ENCODE measurements at places on chromosomes 16 and 17.

DNA sequence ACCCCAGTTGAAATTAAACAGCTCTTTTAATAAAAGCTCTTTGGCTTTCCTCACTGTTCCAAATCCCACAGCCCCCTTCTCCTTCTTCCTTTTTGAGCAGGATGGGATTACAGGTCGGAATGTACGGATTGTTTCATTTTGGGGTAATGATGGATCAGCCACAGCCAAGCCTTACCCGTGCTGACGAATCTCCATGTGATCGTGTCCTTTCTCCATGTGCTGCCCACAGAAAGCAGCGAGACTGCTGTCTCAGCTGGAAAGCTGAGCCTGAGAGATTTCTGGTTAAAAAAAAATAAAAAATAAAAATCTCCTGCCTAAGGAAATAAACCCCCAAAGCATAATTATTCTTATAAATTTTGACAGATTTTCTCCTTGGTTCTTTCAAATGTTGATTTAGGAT is 276.6 kb downstream of the CPPED1 start:
- no peak for DNase-seq

- no peak for DNase-seq
Observed at GRCh38 chr17:338442-339192, 14.0 kb downstream of the RPH3AL start.

DNA sequence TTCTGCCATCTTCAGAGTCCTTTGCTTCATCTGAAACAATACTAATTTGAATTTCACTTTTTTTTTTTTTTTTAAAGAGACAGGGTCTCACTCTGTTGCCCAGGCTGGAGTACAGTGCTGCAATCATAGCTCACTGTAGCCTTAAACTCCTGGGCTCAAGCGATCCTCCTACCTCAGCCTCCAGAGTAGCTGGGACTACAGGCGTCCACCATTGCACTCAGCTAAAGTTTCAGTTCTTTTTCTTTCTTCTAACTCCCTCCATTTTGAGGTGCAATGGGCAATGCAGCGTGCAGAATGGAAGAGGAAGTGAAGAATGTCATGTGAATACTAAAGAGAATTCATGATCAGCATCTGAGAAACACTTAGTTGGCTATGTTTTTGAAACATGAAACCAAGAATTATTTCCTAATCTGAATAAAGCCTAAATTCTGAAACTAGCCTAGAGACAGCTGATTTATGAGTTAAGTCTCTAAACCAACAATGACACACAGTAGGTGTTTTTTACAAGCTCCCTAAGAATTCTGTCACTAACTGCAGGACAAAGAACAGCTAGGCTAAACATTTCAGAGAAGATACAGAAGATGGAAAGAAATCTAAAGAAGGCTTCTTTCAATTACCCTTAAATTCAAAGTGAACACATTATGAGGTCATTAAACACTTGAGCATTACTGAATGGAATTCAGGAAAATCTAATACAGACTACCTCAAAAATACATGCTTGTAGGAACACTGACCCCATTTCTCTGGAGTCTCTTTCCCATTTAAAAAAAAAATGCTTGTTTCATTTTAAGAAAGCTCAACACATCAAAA is 21.0 kb downstream of the SNN start:
- DNase-seq, result no peak

GRCh38 chr17:4810696-4811290 is 3.8 kb downstream of the PLD2 start:
- no peak for DNase-seq

GRCh38 chr17:50558941-50559614 is 1.4 kb upstream of the CACNA1G start:
- DNase-seq, result no peak

GRCh38 chr17:49880291-49881053 is 32.6 kb upstream of the TAC4 start:
- peak; percentile 79 for DNase-seq

DNA sequence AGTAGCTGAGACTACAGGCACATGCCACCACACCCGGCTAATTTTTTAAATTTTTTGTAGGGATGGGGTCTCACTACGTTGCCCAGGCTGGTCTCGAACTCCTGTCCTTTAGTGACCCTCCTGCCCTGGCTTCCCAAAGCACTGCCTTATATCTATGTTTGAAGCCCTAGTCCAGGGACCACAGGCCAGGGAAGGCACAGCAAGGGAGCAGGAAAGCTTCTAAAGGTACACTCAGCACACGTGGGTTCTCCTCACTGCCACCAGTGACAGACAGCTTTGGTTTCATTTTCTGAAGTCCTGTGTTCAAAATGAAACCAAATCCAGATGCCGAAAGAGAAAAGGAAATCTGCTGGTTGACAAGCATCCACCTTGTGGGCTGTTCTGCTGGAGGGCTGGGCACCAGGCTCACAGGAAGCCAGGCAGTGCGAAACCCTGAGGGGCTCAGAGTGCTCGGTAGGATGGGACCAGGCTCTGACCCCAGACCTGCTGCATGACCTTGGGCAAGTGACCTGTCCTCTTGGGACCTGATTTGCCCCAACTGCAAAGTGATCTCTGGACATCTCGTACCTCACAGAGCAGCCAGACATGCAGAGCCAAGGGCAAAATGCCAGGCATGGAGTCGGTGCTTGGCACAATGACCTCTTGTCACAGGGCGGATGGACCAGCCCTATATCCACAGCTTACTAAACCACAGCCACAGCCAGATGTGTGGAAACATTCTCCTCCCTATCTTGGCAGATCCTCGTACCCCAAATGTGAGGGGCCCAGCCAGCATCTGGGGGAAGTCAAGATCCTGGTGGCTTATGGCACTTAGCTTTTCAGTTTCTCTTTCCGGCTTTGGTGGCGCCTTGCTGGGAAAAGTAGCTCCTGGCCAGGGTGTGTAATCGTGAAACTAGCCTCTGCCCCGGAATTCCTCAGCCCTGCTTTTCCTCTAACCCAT is 2.8 kb upstream of the SOCS1 start:
- peak; percentile 66 for DNase-seq

DNA sequence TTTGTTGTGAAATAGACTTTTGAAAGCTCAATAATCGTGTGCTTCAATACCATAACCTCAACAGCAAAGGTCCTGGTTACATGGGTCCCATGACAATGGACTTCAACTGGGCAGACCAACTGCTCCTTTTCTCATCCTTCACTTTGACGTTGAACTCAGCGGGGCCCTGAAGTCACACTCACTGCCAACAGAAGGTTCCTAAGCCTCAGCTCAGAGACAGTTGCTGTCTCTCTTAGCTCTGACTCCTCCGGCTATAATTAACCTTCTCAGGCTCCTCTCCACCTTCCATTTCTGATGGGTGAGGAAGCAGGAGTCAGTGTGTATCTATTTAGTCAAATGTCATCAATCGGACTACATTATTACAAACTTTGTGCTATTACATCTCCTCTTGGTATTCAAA is 23.8 kb downstream of the MPP3 start:
- no peak for DNase-seq

DNA sequence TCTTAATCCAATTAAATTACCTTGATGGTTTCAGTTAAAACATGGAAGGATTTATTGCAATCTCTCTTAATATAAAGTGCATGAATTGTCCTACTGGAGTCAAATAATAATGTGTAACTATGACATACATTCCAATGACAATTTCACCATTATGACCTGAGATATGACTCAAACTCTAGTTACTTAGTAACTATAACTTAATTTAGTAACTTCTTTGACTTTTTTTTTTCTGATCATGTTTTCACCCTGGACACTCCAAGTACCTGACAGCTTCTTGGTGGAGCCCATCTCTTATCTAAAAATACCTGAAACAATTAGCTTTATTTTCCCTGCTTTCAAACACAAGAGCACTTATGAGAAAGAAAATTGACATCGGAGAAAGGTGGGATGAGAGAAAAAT is 123.7 kb downstream of the STX8 start:
- no peak for DNase-seq

DNA sequence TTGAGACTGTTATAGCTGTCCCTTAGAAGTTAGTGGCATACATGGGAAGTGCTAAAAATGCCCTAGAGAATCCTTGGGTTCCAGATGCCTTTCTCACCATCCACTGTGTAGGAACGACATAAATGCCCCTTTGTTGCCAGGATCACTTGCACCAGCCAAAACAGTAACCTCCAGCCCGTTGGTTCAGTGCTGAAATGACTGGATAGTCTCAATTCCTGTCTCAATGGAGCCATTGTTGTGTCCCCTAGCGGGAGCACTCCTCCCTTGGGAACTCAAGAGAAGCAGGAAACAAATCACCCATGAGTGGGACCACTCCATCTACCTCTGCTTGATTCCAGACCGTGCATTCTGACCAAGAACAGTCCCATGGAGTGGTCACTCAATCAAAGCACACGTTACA is 23.1 kb downstream of the MPHOSPH6 start:
- no peak for DNase-seq

DNA sequence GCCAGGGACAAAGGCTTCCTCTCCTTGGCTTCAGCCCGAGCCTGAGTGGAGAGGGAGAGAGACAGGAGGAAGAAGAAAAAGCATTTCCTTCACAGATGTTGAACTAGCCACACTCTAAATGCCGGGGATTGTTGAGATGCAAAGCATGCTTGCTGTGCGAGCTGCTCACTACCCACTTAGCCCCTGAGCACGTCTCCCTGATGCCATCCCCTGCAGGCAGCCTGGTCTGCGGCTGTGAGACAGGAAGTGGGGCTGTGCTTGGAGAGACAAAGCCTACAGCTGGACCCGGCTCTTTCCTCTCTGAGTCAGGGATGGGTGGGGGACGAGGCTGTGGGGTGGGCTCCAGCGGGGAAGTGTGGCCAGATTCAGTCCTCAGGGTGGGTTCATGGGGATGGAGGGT is 13.7 kb downstream of the WNT9B start:
- no peak for DNase-seq

GRCh38 chr17:49342575-49342936 is 19.5 kb downstream of the ZNF652 start:
- no peak for DNase-seq

GRCh38 chr17:38545531-38546225 is 60.1 kb downstream of the SRCIN1 start:
- DNase-seq, result no peak

GRCh38 chr16:66159987-66160386 is 206.5 kb upstream of the CDH5 start:
- DNase-seq, result no peak

- peak; percentile 48 for DNase-seq
Observed at GRCh38 chr17:21288571-21289017, 4.1 kb downstream of the MAP2K3 start.

GRCh38 chr16:17356243-17356933 is 114.4 kb downstream of the XYLT1 start:
- no peak for DNase-seq

GRCh38 chr17:78128551-78129350 is at the start of gene TMC6:
Gene TMC6, minus strand, starts transcription at chr17:78128755. Its CDS starts 1,923 bp downstream, at chr17:78126832.
- DNase-seq, result peak; percentile 74

GRCh38 chr17:77206158-77206956 is 65.6 kb downstream of the SEC14L1 start:
- no peak for DNase-seq

GRCh38 chr17:78589031-78589675 is 12.0 kb upstream of the DNAH17 start:
- no peak for DNase-seq

GRCh38 chr16:16143931-16144330 is 79.4 kb downstream of the ABCC6 start:
- no peak for DNase-seq

DNA sequence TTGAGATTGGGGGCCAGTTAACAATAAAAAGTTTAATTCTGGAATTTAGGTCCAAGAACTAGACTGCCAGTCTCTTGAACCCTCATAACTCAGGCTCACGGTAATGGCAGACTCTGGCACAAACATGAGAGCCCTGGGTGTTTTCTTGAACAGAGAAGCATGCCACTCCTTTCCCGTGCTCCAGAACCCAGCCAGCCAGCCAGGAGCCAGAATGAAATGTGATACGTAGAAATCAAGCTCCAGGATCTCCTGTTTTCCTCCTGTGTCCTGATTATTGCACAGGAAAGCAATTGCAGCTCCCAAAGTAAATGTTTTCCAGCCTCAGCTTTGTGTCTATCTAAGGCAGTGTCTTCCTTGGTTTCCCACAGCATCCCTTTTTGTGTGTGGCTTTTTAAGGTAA is 46.2 kb upstream of the NOL11 start:
- DNase-seq, result no peak

DNA sequence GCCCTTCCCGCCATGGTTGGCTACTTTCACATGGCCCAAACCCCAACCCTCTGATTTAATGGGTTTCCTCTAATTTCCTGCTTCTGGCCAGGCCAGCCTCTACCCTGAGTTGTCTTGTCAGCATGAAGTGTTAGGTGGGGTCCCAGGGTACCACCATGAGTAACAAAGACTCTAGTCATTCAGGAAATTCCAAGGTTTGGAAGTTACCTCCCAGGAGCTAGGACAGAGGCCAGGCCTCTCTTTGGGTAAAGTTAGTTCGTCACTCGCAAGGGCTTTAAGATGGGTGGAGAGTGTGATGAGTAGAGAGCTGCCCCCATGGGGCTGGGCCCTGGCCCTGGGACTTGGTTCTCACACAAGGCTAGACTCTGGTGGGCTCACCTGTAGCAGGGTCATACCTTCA is 54.6 kb downstream of the PLD6 start:
- no peak for DNase-seq

GRCh38 chr17:27965224-27965623 is 72.1 kb upstream of the LYRM9 start:
- no peak for DNase-seq

- DNase-seq, result no peak
Observed at GRCh38 chr17:49603720-49604119, 28.0 kb downstream of the NXPH3 start.

DNA sequence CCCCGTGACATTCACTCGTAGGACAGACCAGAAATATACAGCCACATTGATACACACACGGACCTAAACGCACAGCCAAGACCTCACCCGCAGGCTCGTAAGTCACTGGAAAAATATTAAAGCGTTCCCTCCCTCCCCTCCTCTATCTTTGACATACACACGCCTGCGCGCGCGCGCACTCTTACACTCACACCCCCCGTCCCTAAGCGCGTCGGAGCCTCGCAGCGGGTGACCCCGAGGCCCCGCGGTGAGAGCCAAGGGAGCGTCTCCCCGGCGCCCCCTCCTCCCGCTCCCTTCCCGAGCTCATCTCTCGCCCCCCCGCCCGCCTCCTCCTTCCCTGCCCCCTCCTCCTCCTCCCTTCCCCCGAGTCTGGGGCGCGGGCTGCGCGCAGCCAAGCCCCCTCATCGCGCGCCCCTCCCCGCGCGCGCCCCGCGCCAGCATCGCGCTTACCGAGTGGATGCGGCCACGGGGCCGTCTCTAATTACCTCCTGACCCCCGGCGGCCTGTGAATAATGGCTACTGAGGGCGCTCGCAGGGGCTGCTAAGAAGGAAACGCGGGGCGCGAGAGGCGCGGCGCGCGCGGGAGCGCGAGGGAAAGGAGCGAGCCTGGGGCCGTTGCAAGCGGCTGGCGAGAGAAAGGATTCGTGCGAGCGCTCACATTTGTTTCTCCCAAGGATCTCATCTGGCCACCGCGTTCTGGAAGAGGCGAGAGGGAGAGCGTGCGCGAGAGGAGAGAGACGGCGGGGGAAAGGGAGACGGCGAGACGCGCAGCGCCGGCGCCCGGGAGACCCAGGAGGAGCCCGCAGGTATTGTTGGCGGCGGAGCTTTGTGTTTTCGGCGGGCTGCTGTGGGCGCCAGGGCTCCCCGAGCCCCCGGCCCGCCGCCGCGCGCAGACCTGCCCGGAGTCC is 42.4 kb downstream of the RAI1 start:
- DNase-seq, result peak; percentile 55

Data from activated T-cell treated with anti-CD3 and anti-CD28 coated beads, Interleukin-2, amount 50 U/mL, for 48 hours (primary cell).